ENCODE measurements at places on chromosomes 7 and 10. TPM values are rescaled to one million over a fixed set of nuclear protein-coding genes. Genes with fewer than 3 reads are reported as not detected.

DNA sequence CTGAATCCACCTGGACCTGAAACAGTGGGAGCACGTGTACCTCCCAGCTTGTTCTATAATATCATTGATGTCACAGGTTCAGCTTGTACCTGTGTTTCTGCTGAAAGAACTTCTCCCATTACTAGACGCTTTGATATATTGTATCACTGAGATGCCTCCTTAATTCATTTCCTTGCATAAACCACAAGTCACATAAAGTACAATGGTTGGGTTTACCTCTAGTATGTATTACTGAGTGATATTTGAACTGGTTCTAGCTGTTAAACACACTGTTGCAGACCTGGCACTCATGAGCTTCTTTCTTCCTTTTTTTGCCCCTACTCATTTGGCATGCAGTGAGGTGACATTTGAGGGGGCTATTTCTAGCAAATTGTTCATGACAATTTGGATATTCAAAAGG is 106.6 kb upstream of the KLF14 start:
- no peak for DNase-seq

DNA sequence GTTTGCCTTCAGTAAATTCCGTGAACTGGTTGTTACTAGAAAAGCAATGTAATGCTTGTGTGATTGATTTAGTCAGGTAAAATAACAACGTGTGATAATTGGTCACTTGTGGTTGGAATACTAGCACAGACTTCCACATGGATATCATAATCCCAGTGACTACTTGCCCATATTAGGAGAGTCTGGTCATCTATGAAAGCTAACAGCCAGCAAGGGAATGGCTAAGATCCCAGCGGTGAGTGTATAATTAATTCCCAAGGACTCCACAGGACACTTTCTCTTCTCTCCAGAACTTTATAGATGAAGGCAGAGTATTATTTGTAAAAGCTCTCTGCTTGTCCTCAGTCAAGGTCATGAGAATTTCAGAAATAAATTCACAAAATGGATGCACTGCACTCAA is 662.6 kb upstream of the TEX47 start:
- DNase-seq: no peak

DNA sequence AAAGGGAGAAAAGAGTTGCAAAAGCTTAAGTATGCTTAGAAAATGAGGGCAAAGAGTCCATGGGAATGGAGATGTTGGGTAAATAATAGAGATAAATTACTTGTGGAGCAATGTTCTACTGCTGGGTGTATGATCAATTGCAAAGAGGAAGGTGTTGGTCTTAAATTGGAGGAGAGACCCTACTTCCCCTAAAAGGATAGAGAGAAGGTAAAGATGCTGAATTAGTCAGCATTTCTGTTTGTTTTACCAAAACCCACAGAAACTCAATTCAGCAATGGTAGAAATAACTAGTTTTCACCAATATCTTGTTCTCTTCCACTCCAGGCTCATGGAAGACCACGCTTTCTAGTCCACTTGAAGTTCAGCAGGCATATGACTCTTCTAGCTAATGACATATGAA is 32.1 kb downstream of the ASB4 start:
- DNase-seq: no peak

GRCh38 chr7:107408349-107408748 is 61.5 kb upstream of the GPR22 start:
- no peak for DNase-seq

GRCh38 chr10:66604195-66604594 is 321.6 kb upstream of the LRRTM3 start:
- DNase-seq: no peak

- DNase-seq: no peak
These were observed 37.2 kb downstream of the PRSS2 start for GRCh38 chr7:142807855-142808460.

- DNase-seq: no peak
These were observed 45.8 kb downstream of the GPR85 start for GRCh38 chr7:113040849-113041248.

GRCh38 chr10:15859906-15860691 is at the start of gene MINDY3:
MINDY3 (minus strand) TSS chr10:15860507; CDS start chr10:15860299, 208 bp downstream.
- peak; percentile 90 for DNase-seq

GRCh38 chr7:25876092-25876491 is 275.9 kb upstream of the NFE2L3 start:
- no peak for DNase-seq

DNA sequence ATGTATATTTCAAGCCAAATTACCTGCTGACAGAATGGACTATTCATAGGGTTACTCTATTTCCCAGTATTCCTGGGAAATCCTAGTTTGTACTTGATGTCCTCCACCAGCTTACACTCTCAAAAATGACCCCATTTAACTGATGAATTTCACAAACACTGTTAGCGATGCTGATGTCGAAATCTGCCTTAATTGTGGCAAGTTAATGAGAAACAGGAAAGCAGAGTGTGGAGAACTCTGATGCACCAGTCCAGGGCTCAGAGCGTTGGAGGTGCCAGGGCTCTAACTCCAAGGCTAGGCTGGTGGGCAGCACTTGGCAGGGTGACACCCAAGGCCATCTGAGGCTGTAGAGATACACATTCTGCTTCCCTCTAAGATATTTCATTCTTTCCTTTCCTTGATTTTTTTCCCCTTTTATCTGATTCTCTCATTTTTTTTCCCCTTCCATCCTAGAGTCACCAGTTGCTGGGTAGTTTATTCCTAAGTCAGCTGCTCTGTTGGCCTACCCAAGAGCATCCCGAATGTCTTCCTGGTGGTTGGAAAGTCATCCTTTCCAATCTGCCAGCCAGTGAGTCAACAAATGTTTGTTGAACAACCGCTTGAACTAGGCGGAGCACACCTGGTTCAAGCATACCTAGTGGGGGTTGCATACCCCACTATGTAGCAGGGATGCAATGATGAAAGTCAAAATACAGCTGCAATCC is 525.0 kb upstream of the NRP1 start:
- no peak for DNase-seq

GRCh38 chr7:151729521-151729921 is 147.4 kb downstream of the PRKAG2 start:
- no peak for DNase-seq

GRCh38 chr10:102511583-102512274 is 8.0 kb downstream of the SUFU start:
- DNase-seq: peak; percentile 26

DNA sequence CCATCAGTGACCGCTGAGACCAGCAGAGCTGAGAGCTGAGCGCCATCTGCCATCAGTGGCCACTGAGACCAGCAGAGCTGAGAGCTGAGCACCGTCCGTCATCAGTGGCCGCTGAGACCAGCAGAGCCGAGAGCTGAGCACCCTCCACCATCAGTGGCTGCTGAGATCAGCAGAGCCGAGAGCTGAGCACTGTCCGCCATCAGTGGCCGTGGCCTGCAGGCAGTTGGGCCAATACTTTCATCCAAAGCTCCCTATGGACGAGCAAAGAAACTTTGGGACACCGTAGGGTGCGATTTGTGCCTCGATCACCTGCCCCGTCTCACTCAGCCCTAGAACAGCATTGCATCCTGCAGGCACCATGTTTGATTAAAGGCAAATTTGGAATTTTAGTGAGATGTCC is 265.8 kb downstream of the DNAJB6 start:
- no peak for DNase-seq

GRCh38 chr10:73956476-73957359 is 41.2 kb upstream of the VCL start:
- DNase-seq: peak; percentile 51

DNA sequence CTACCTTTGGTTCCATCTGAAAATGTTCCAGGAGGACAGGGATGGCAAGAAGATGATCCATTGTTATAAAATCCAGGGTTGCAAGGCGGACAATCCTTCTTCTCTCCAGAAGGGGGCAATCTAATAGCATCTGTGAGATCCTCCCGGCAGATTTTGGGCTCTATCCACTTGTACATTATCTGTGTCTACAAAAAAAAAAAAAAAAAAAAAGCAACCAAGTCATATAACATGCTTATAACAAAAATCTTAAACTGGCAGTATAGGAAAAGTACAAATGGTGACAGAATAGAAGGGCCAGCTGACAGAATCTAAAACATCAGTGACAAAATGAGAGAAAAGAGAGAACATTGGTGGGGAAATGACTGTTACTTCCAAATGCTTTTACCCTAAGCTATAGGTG is 132.7 kb downstream of the ELAPOR2 start:
- DNase-seq: no peak

GRCh38 chr7:77289387-77289786 is 89.8 kb upstream of the FGL2 start:
- no peak for DNase-seq

DNA sequence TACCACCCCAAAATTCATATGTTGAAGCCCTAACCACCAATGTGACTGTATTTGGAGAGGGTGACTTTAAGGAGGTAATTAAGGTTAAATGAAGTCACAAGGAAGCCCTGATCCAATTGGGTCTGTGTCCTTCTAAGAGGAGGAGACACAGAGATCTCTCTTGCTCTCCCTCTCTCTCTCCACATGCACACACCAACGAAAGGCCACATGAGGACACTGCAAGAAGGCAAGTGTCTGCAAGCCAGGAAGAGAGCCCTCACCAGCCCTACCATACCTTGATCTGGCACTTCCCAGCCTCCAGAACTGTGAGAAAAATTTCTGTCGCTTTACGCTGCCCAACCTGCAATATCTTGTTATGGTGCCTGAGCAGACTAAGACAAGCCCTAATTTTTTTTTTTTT is 56.0 kb upstream of the NEBL start:
- DNase-seq: no peak

GRCh38 chr7:74306730-74307469 is 17.7 kb downstream of the CLIP2 start:
- DNase-seq: peak; percentile 73

DNA sequence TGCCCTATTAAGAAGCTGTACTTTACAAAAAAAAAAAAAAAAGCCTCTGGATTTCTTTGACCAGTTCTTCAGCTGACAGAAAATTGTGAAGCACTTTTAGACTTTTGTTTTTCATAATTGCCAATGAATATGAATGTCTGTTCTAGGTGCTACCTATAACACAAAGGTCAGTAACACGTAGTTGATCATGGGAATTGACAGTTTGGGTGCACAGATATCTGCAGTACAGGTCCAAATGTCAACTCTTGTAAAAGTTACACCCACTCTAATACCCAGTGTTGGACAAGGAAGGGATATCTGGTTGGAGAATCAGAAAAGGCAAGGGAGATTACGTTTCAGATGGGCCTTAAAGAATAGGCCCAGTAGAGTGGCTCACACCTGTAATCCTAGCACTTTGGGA is 1.8 kb downstream of the REEP3 start:
- DNase-seq: no peak

- DNase-seq: no peak
These were observed 176.5 kb upstream of the CCZ1B start for GRCh38 chr7:7002418-7003062.

DNA sequence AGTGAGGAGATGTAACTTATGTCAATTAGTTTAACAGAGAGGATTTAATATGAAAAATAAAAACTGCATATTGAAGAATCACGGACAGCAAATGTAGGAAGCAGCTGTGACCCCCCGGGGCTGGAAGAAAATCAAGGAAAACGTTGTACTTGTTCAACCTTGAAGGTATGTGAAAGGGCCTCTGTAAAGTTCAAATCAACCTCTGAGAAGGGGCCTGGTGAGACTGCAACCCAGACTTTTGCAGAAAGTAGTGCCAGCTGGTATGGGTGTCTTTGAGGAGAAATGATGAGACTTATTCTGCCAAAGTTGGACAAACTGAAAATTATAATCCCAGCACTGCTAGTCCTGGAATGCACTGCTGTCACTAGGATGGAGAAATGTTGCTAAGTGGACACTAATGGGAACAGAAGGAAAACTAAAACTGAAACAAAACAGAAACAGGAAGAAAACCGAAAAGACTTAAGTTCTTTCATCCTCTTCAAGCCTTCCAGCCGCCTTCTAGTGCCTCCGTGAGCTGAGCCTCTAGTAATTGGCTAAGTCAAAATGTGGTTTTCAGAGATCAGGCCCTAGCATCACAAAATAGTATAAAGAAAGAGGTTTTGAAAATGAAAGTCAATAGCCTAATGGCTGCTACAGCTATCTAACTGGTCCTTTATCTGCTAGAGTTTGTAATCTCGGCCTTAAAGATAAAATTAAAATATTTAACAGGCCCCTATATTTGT is 253.7 kb upstream of the SORCS1 start:
- no peak for DNase-seq

GRCh38 chr7:150927956-150928344 is 50.2 kb downstream of the KCNH2 start:
- DNase-seq: no peak

GRCh38 chr7:24902276-24902675 is 77.7 kb downstream of the OSBPL3 start:
- DNase-seq: no peak

PKD2L1 gene
- not detected for total RNA-seq

FAM20C gene
- 57.0 TPM for total RNA-seq

TMEM140 gene
- total RNA-seq: 29.4 TPM

TACC2 gene
- total RNA-seq: 49.1 TPM

C10orf53 gene
- not detected for total RNA-seq

PAX4 gene
- total RNA-seq: not detected

SLC18A3 gene
- total RNA-seq: not detected

SFRP4 gene
- total RNA-seq: 261 TPM

CDH23 gene
- 20.1 TPM for total RNA-seq

MSS51 gene
- 5.2 TPM for total RNA-seq

ELAPOR2 gene
- 18.3 TPM for total RNA-seq

ADRA2A gene
- total RNA-seq: 11.4 TPM
